CD8-positive, alpha-beta T cell (primary cell): ENCODE measurements at places on chromosomes 3 and 15.

DNA sequence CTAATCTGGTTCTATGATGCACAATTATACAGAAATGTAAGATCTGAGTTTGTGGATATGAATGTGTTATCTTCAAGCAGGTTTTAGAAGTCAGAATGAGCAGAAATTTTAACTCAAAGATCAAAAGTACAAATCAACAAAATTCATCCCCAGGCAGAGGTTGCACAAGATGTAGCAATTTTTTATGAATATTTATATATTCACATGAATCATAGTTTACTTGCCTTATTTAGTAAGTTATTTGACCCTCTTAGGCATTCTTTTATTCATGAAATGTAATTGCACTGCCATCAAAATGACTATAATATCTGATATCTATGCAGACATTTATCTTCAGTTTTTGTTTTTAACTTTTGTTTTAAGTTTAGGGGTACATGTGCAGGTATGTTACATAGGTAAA is 103.1 kb upstream of the DAZL start:
- no peak for DNase-seq

- DNase-seq: no peak
These were observed 124.8 kb downstream of the ATP10A start for GRCh38 chr15:25738171-25738965.

- no peak for DNase-seq
These were observed 15.5 kb upstream of the SCAANT1 start for GRCh38 chr3:63927422-63928280.

DNA sequence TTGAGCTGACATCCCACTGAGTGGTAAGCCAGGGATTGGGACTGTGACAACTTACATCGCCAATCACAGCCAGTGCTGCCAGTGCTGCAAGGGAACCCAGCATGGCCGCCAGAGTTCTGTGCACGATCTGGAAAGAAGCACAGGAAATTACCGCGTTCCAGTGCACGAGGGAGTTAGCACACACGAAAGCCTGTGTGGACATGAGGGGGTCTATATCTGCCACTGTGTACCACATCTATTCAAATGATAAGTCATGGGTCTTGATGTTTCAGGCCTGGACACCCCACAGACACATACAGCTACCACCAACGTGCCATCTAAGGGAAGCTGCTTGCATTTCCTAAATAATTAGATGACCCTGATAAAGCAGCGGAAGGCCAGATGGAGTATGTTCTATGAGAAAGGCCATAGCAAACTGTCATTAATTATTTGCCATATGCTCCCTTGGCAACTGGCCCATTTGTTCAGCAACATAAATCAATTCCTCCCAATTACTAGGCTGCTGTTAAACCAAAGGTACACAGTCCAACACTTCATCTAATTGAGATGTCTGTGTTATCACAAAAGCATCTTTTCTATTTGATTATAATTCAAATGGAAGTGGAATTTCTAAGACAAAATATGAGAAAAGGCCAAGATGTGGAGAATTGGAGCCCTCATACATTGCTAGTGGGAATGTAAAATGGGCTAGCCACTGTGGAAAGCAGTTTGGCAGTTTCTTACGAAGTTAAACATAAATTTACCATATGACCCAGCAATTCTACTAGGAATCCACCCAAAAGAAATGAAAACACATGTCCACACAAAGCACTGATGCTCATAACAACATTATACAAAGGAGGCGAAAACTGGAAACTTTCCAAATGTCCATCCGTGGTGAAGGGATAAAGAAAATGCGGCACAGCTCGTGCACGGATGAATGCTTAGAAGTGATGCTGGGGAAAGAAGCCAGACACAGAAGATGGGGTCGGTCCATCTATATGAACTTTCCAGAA is 108.3 kb downstream of the OCA2 start:
- no peak for DNase-seq

- DNase-seq: peak; percentile 6
These were observed 54.1 kb downstream of the LEO1 start for GRCh38 chr15:51917493-51917892.

GRCh38 chr15:92672102-92672501 is 16.5 kb upstream of the FAM174B start:
- DNase-seq: no peak

DNA sequence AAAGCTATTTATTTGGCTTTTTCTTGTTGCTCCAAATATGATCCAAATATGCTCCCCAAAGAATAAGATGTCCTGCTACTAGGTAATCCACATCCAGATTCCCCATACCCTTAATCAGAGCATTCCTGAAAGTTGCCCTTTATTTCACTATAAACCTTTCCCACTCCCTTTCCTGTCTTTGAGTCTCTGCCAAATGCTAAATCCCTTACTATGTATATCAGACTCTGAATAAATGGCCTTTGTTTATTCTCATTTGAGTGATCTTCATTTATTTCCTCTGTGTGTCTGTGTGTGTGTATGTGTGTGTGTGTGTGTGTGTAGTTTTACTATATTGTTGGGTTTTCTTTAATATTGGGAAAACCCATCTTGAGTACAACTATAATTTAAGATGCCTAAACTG is 7.0 kb upstream of the SPICE1 start:
- no peak for DNase-seq

GRCh38 chr15:78726870-78727551 is 84.3 kb downstream of the ADAMTS7 start:
- no peak for DNase-seq

GRCh38 chr3:23785097-23785645 is 20.6 kb upstream of the UBE2E1 start:
- DNase-seq: no peak

DNA sequence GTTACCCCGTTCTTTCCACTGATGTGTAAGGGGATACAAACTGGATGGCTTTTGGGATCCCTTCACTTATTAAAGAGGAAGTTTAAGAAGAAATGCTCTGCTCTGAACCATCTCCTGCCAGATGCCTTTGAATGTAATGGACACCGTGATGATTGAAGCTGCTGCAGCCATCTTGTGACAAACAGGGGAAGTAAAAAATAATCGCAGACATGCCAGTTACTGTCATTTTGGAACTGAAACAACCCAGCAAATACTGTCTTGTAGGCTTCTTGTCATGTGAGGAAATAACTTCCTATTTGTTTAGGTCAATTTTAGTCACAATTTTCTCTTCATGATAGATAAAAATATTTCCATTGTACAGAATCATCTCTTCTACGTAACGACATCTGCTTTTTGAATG is 224.0 kb downstream of the CHL1 start:
- DNase-seq: no peak

GRCh38 chr3:7518456-7518855 is 657.5 kb downstream of the GRM7 start:
- no peak for DNase-seq

DNA sequence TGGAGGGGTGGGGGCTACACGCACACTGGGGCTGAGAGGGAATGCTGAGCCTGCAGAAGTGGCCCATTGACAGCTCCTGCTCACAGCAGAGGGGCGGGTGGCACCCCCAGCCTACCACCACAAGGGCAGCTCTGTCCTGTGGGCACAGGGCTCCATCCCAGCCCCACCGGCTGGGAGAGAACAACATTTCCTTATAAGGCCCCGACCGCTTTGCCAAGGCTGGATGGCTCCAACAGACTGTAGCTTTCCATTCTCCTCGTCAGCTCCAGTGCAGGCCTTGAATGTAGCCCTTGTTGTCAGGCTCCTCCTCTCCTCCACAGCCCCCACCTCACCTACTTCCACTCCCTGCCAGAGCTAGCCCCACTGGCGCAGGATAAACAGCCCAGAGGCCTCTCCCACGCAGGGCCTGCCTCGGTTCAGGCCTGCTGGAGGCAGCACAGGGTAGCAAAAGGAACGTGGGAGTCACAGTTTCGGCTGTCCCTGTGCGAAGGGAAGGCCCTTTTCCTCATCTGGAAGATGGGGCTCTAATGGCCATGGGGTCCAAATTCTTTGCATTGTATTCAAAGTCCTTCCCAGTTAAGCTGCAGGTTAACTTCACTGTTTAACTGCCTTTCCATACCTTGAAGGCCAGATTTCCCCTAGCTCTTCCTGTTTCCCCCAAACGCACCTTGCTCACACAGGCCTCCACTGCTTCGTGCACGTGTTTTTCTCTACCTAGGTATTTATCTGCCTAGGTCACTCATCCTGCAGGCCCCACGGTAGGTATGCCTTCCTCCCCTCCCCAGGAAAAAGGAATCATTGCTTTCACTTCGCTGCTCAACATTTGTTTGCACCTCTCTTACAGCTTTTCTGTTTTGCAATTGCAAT is 101.6 kb upstream of the LPP start:
- DNase-seq: no peak

- DNase-seq: no peak
These were observed 169.0 kb upstream of the NECTIN3 start for GRCh38 chr3:110902453-110903085.

DNA sequence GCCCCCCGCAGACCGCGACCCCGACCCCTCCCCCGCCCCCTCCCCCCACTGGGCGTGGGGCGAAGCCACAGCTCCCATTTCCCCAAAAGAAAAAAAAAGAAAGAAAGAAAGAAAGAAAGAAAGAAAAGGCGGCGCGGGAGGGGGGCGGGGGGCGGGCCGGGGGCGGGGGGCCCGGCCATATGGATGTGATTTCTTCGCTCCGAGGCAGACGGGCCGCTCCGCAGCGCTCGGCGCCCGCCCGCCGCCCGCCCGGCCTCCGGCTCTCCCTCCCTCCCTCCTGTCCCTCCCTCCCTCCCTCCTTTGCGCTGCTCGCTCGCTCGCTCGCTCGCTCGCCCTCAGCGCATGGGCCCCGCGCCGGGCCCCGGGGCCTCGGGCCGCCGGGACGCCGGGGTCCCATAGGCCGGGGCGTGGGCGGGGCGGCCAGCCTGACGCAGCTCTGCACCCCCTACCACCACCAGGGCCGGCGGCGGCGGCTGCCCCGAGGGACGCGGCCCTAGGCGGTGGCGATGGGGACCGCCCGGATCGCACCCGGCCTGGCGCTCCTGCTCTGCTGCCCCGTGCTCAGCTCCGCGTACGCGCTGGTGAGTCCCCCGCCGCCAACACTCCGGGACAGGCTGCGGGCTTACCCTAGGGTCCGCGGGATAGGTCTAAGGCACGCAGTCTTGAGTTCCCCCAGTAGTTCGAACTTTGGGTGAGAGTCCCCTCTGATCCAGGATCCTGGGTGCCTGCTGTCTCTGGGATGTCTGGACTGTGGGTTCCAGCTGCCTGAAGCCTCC is 5.7 kb downstream of the PTH1R start:
- no peak for DNase-seq

DNA sequence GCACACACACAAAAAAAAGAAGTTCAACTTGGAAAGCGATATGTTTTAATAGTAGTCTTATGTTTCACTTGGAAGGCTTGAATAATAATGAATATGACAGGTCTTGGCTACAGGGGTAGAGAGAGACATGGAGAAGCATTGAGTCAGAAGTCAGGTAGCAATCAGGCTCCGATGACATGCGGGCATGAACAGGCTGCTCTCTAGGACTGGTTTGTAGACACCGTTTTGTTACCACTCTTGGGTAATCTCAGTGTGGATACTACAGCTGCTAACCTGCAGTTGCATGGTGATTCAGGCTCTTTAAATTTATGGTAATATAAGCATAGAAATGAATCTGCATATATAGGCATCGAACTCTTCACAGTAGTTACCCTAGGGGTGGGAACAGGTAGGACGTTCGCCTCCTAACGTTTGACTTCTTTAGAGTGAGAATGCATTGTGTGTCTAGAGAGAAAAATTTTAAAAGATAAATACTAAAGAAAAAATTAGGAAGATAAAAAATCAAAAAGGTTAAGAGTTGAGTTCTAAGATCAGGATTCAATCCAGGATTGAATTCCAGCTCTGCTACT is 241.6 kb upstream of the KBTBD8 start:
- no peak for DNase-seq

- no peak for DNase-seq
These were observed 28.1 kb upstream of the INSYN1 start for GRCh38 chr15:73781038-73781925.

DNA sequence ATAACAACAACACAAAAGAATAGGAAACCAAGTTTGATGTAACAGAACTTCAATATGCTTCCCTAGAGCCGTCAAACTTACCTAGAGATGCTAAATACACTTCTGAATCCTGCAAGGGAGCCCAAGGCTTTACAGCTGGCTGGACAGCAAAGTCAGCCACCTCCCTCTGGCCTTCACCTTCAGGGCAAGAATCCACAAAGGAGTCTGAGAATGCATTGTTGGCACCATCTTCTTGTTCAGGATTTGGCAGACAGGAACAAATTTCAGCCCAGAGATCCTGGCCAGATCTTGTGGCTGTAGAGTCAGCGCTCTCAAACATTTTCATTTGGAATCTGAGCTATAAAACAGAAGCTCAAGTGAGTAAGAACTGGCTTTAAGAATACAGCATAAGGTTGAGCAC is 2.2 kb downstream of the CCDC32 start:
- no peak for DNase-seq

GRCh38 chr15:41887161-41887560 is 6.7 kb downstream of the SPTBN5 start:
- DNase-seq: no peak

DNA sequence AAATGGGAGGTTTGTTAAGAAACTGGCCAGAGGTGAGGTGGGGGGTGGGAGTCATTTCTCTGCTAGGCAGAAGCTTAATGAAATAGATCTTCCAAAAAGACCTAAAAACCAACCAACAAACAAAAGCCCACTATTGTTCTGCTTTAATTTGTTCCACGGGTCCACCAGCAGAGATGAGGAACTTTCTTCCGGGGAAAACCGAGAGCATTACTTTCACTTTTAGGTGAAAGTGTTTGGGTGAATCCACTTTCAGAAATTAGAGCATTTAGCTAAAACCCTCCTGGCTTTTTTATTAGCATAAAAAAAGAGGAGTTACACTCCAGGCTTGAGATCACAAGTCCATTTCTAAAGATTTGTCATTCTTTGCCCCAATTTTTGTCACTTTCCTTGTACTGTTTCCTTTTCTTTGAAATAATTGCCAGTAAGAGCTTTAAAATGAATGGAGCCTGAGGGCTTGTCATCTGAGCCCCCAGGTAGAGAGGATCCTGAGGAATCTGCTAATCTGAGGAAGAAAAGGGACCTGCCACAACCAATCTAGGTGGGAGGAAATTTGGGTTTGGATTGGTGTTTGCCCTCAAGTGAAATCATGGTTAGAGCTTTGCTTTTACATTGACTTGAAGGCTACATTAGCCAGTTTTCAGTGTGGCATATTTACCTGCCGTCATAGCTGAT is 667.6 kb downstream of the NAALADL2 start:
- DNase-seq: no peak

- DNase-seq: no peak
These were observed 50.3 kb upstream of the SPRED1 start for GRCh38 chr15:38202361-38202760.

- DNase-seq: no peak
These were observed 10.3 kb upstream of the ARGFX start for GRCh38 chr3:121557426-121557934.

GRCh38 chr15:45128971-45129639 is 574 bp downstream of the DUOXA1 start:
- no peak for DNase-seq

- DNase-seq: no peak
These were observed 1141.6 kb downstream of the IGSF11 start for GRCh38 chr3:117893001-117893400.

DNA sequence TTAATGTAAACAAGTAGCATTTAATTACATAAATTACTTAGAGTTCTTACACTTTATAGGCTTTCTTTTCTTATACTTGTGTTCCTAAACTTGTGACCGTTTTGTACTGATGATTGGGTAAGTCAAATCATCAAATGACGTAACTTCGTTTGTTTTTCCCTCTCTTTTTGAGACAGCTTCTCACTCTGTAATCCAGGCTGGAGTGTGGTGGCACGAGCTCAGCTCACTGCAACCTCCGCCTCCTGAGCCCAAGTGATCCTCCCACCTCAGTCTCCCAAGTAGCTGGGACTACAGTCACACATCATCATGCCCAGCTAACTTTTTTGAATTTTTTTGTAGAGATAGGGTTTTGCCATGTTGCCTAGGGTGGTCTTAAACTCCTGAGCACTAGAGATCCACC is 226.0 kb downstream of the TCF12 start:
- DNase-seq: no peak
